ENCODE measurements at places on chromosomes 3 and 15.

GRCh38 chr3:102348904-102349303 lies 85.9 kb upstream of the ZPLD1 start:
- no peak for DNase-seq

DNA sequence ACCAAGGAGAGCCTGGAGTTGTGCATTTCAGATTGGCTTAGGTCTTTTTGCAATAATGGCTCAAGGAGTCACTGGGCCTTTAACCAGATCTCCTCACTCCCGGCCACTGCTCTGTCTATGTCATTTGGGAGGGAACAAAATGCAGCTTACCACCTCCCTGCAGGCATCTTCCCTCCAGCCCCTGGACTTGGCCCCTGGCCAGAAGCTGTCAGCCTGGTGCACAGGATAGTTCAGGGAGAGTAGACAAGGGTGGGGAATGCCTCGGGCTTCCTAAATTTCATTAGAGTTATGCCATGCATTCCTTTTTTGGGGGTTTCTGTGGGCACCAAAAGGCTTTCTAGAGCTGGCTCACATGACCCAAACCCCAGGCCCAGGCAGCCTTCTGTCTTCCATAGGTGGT lies 70.2 kb upstream of the HRH1 start:
- DNase-seq = no peak

DNA sequence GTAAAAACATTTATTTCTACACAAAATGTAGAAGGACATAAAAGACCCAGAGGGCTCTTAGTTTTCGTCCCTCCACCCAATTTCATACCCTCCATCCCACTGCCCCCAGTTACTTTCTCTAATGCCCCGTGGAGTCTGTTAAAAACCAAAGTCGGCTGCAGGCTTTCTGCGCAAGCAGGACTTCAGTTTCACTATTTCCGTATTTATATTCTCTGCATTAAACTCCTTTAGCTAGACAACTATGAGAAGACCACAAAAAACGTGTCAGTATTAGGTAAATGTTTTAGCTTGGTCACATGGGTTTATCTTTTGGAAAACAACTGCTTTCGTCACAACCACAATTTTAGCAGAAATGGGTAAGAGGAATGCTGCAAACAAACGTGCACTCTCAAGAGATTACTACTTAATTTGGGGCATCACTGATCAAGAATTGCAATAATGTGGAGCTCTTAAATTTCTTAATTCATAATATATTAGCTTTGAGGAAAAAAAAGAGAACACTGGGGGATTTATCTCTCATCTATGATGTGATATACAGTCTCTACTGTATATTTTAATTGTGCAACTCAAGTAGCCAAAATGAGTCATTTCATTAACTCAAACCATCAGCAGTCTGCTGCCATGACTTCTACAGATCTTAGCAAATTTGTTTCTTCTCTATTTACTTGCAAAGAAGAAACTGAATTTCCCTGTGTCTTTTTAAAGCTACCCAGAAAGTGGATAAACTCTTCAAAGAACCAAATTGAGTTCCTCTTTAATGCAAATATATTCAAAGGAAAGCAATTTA lies 740 bp upstream of the NSMCE3 start:
- DNase-seq = no peak

DNA sequence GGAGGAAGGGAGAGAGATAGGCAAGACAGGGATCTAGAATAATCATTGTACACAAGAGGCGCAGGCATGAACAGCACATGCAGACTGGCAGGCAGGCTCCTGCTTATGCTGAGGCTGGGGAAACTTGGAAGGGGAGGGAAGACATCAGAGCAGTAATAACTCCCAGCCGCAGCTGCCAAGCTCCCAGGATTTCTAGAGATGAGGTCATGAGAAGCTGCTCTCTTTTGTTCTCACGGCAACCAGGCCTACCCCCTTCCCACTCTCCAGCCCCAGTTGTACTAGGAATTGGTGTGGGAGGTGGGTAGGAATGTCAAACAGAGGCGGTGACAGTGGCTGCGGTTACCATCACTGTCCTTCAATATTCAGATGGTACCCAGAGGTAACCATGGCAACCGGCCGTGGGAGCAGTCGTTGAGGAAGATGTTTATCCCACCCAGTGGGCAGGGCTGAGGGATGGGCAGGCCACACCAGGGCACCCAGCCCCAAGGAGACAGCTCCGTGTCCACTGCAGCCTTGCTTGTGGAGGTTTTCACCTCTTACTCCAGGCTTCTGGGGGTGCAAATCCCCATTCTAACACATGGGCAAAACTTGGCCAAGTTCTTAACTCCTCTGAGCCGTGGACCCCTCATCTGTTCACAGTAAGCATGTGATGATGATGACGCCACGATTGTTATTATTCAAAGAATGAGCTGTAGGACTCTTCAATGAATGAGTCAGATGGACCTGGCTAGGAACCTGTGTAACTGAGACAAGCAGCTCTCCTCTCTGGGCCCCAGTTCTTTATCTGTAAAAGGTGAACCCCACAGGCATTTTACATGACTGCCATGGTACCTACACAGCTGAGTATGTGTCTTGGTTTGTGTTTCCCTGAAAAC lies 360.8 kb upstream of the PROK2 start:
- DNase-seq = no peak

GRCh38 chr15:68528626-68529290 lies 50.0 kb upstream of the CORO2B start:
- no peak for DNase-seq

GRCh38 chr15:52295421-52296001 lies at the start of gene MYO5C:
Gene MYO5C, minus strand, starts transcription at chr15:52295804. Its CDS starts 168 bp downstream, at chr15:52295636.
- no peak for DNase-seq

DNA sequence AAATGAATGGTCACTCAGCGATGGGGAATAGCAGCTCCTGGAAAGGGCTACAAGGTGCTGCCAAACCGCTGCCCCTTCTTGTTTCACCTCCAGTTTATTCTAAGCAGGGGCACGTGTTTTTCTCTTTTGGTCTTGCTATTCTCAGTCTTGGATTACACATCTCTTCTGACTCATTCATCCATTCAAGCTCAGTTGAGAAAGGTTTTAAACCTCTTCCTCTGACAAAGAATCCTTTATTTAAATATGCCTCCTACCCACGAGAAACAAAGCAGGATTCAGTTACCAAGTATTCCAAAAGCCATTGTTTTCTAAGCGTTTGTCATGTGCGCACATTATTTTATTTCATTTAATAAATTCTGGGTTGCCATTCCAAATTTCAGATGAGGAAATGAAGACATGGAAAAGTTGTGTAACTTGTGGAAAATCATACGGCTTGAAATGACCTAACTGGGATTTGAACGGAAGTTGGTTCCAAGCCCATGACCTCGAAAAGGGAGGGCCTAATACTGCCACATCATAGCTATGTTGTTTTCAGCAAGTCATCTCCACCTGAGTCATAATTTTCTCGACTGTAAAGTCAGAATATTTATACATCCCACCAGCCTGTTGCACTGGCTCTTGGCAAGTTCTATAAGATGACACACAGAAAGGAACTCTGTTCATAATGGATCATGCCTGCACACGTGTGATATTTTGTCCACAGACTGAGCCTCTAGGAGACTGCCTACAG lies 292.0 kb upstream of the SLCO3A1 start:
- no peak for DNase-seq

DNA sequence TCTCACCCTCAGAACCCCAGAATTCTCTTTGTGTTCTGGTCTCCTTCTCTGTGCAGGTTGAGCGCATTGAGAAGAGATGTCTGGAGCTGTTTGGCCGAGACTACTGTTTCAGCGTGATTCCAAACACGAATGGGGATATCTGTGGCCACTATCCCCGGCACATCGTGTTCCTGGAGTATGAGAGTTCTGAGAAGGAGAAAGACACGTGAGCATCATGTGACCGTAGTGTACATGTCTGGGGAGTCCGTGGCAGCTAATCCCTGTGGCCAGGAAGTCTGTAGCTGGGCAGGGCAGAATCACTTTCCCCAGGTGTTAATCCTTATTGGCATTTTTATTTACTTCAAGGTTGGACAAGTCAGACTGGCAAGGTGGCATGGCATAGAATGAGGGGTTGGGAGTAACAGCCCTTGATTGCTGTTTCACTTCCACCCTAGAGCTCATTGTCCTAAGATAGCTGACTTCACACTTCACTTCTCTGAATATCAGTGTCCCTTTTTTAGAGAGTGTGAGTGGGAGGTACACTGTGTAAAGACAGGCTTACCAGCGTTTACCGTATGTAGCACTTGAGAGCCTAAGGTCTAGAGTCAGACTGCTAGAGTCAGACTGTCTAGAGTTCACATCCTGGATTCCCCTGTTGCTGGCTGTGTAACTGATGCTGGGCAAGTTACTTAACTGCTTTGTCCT lies 4.4 kb downstream of the MTMR14 start:
- no peak for DNase-seq

Data from stimulated activated CD4-positive, alpha-beta T cell treated with anti-CD3 and anti-CD28 coated beads, Interleukin-1b, Interleukin-23, amount 100 ng/mL, for 24 hours (primary cell).